ENCODE measurements at places on chromosomes 1 and 21.

DNA sequence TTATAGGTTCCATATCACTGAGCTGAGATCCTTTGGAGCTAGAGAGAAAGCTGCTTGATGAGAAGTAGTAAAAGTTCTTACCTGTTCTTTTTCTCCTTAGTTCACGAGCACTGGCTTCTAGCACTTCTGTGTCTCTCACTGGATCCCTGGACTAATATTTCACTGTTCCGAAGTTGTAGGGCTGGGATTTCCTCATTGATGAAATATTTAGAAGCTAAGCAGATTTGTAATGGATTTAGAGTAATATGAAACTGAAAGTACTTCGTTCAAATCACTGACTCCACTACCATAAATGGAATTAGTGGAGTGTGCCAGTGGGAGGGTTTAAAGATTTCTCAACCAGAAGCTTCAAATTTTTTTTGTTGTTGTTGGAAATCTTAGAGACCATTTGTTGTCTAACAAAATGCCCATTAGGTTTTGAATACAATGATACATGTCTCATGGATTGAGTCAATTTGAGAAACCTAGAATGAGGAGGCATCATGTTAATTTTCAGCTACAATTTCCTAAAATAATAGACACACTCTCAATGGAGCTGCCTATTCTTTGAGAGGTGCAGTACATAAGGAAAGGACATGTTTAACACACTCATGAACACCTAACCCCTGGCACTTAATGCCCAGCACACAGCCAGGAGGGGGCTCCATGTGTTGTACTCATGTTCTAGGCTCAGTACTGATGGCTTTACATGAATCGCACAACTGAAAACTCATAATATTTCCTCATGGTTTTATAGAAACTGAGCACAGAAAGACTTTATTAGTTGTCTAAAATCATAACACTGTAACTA lies at the start of gene GBP1:
GBP1 (minus strand) TSS at position 130 of the 790 bp plus-strand sequence. CDS start 1,974 bp downstream, outside the sequence.
- DNase-seq: no peak

DNA sequence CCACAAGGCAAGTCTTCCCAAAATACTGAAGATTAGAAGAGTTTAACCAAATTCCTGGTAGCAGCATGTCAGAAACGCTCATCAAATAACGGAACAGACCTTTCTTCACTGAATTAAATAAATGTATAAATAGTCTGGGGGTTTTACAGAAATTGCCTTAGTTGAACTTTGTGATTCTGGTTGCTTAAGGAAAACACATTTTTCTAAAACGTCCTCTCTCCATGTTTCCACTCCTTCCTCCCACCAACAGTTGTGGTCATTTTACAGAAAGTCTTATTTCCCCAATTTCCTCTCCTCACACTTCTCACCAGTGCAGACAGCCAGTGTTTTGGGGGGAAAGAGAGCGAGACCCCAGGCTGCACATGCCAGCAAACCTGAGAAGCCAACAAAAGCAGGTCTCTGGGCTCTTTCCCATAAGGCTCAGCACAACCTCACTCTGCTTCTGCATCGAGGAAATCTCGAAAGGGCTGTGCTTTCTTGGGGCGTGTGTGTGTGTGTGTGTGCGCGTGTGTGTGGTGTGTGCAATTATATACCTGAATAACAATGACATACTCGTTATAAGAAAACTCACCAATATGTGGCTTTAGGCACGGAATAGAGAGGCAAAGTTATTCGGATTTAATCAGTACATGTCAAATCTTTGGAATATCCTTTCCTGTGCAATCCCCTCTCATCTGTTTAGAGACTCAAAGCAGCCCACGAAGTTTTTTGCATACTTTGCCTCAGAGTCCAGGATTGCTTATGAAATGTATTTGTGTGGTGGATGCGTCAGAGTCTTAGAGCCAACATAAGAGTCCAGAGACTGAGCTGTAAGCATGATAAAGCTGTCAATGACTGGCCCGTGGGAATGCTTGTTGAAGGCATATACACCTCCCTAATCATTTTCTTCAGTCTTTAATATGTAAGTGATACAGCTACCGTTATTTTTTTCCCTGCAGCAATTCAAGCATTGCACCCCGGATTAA lies 2.0 kb downstream of the KCNJ15 start:
- DNase-seq: no peak

DNA sequence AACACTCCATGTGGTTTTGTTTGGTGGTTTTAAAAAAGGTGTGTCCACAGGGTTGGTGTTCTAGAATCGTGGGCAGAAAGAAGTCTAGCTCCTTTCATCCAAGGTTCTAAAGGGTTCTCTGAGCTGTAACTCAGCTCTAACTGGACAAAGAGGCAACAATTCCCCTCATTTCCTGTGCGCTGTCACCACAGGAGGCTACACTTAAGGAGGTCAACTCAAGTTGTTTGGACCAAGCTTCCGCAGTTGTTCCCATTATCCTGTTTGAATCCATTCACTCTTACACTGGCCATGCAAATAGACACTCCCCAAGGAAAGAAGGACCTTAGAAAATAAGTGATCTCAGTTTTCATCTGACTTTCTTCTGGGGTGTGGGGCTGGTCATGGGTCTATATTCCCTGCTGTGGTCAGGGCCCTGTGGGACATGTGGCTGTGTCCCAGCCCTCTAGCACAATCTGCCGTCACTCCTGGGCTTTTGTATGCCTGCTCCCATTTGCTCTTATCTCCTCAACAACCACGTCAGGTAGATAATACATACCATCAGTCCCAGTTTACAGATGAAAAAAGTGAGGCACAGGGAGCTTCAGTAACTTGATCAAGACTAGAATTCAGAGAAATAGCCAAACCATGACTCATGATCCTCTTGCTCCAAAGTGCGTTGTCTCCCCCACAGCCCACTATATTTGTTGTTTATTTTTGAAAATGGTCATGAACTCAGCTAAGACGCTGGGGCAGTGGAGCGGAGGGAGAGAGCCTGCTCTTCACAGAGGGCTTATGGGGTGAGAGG lies 103.6 kb downstream of the RHOU start:
- DNase-seq: no peak

DNA sequence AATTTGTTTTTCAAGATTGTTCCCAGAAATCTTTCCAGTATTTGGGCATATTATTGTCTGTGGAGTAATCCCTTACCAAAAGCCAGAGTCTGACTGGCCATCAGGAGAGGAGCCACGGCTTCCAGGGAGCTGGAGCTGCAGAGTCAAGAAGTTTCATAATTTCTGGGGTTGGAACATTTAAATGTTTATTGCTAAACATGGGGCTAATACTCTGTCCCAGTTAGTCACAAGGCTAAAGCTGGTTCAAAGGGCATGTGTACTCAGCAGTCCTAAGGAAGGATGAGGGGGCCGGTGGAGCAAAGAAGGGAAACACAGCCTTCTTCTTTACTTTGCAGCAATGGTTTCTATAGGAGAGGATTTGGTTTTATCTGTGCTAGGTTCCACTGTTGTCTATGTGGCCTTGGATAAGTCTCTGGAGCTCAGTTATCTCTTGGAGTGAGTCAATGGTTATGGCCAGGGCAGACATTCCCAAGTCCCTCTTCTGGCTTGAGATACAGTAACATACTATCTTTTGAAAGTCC lies 9.5 kb downstream of the DENND2D start:
- no peak for DNase-seq

GRCh38 chr1:71572038-71572437 lies 491.2 kb upstream of the ZRANB2 start:
- no peak for DNase-seq

DNA sequence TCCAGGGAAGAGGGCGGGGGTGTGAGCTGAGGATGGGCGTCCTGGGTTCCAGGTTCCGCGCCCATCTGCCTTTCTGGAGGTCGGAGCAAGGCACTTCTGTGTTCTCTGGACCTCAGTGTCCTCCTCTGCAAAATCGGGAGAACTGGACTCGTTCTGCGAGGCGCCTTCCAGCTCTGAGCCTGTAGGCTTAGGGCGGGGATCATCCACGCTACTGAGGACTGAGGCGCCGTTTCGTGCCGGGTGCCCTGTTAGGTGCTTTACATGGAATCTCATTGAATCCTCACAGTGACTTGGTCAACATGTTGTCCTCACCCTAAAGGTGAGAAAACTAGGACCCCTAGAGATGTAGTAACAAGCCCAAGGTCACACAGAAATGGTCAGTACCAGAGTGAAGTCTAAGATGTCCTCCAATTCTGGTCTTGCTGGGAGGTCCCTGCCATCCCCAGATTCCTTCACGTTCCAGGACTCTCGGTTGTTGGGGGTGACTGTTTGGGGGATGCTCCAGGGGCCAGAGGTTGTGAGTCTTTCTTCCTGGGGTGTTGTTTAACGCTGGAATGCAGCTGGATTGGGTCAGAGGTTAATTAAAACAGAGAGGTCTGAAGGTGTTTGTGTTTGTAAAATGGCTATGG lies 677 bp downstream of the PRKAA2 start:
- DNase-seq: no peak

All from CD4-positive, alpha-beta T cell treated with Interleukin-4 for 1 hour (primary cell).